ENCODE measurements at places on chromosomes 2 and 18.

DNA sequence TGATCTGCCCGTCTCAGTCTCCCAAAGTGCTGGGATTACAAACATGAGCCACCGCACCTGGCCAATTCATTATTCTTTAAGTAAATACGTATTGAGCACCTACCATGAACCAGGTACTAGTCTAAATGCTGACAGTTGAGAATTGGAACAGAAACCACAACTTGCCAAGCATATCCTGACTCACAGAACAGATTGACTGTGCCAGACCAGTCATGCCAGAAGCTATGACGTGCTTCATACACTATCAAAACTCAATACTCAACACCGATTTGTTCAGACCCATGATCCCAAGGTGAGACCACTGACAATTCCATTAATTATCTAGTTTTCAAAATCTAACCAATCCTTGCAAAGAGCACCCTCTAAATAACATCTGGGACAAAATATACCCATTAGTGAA is 148.6 kb downstream of the B3GNT2 start:
- DNase-seq, result no peak

DNA sequence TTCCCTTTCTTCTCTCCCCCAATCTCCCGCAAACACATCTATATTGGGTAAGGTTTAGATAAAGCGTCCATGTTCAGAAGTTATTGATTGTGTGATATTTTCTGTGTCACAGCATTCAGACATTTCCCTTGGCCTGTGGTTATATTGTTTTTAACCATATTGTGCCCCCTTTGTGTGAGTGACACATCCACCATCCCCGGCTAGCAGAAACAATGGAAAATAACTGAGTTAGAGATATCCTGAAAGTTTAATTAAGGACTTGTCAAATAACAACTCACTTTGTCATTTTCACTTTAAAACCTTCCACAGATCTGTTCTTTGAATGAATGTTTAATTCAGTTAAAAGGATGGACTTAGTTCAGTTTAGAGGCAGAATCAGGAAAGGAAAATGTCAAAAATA is 151.0 kb downstream of the KCNJ3 start:
- DNase-seq, result no peak

DNA sequence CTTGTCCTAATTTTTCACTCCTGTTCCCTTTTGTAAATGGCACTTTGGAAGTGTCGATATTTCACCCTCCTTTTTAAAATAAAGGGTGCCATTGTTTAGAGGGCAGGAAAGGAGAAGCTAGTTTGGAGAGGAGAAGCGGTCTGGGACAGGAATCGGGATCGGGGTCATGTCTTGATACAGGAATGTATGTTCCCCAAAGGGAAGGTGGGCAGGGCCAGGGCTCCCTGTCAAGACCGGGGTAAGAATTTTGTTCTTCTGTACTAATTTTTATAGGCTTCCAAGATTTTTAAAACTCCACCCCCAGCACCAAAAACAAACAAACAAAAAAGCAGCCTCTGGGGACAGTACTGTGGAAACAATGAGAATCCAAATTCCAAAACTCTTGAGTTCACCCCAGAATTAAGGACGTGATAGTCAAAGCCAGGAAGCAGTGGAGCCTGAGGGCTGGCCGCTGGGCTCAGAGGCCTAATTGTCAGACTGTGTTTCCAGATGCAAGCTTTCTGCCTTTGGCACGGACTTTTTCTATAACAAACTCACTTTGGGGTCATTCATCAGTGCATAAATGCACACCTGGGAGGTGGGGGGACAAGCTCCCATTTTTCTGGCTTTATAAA is 250.4 kb upstream of the SIX2 start:
- no peak for DNase-seq

- DNase-seq, result no peak
Observed at GRCh38 chr2:29921560-29921915, at the start of gene ALK. TSS of gene ALK (minus strand) at chr2:29921586. CDS start at chr2:29920659, 927 bp downstream.

DNA sequence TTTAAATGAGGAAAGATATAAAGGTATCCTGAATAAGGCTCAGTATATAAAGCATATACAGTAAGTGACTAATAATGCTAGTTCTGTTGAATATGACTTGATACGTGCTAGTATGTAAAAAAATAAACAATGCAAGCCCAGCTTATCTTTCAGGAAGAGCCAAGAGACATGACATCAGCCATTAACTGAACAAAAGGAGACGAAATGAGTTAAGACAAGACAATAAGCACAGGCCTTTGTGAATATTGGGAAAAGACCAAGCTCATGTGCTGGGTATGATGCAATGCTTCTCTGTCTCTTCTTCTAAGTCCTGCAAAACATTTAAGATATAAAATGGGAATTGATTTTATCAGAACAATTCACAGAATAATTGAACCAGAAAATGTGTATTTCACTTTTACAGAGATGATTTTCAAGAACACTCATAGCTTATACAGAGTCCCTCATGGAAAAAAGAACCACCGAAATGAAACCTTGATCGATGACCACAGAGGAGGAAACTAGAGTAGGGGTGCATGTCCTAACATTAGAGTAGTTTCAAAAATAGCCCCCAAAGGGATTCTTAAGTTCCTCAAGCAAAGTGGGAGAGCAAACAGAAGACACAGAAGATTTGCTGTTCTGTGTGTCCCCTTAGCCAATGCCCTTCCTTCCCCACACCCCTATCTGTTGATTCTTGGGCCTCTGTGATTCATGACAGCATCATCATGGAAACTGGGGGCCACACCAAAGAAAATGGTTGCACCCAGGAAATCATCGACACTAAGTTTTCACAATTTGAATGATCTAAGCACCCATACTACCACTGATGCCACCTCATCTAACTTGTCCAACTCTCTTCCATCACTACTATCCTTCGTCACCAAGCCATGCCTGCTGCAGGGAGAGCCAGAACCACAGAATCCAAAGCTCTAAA is 68.0 kb upstream of the CRIM1 start:
- DNase-seq, result no peak

GRCh38 chr2:198417836-198418235 is 613.4 kb downstream of the PLCL1 start:
- no peak for DNase-seq

DNA sequence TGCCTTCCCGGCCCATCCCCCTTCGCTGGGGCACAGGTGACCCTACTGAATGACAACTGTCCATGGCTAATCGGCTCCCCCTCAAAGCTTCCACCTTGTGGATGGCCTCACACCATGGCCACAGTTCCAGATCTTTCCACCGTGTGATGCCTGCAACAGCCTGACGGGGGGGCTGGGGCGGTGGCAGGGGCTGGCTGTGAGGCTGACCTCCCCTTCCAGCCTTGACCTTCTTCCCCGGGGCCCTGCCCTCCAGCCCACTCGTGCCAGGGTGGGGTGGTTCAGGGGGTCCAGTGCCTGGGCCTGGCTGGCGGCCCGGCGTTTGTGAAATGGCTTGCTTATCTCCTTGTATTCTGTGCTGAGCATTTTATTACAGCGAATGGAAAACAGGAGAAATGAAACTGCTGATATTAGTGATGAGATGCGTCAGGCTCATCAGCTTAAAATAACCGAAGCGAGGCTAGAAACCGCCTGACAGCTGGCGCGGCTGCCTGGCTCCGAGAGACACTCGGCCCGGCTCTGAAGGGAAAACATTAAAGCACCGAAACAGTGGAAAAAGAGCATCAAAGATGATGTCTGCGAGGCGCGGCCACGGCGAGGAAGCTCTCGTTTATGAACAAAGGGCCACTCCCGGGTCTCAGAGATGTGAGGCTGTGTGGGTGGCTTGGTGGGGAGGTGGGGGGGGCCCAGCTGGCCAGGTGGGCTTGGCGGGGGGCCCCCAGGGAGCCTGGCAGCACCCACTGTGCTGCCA is 916 bp upstream of the PDCD1 start:
- peak; percentile 43 for DNase-seq

DNA sequence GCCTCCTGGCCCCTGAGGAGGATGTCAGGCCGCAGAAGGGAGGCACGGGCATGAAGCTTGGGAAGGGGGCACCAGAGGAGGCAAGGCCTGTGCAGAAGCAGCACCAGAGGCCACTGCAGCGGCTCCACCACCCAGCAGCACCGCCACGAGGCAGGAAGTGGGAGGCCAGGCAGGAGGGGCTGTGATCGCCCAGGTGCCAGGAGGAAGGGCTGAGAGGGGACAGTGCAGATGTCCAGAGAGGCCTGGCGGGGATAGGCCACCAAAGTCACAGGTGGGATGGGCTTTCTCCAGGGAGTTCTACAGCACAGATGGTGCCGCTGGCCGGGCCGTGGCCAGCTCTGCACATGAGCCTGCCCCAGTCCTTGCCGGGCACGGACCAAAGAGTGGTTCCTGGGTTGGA is 6.0 kb upstream of the ALPI start:
- DNase-seq, result no peak

DNA sequence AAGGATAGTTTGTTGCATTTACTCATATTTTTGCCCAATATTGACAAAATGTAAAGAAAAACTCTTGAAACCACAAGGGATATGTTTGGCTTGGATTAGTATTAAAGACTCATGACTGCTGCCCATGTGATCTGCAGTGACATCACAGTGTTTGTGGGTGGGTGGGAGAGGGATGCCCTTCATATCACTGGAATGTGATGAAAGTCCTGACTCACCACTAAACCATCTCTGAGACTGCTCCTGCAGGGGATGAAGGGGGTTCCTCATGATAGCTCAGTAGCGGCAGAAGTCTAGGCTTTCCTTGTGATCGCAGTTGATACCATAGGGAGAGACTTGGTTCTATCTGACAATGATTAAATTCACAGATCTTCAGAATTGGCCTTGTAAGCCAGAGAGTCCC is 451.2 kb downstream of the CNTNAP5 start:
- no peak for DNase-seq

- DNase-seq, result no peak
Observed at GRCh38 chr2:239002954-239003623, 155.2 kb downstream of the TWIST2 start.

DNA sequence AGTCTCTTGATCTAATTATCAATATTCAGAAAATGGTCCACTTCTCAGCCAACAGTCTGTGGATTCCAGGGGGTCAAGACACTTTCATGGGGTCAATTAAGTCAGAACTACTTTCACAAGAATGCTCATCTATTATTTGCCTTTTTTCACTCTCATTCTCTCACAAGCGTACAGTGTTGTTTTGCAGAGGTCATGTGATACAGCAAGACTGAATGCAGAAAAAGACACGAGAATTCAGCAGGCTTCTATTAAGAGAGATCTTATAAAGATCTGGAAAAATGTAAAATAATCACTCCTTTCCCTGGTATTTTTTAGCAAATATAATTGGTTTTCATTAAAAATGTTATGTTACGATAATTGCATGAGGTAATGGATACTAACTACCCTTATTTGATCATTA is 8.7 kb downstream of the RPRD1A start:
- DNase-seq, result no peak

Measured in stimulated activated CD4-positive, alpha-beta T cell treated with anti-CD3 and anti-CD28 coated beads, TNF-alpha, amount 100 ng/mL, for 1 hour (primary cell).